ENCODE measurements at places on chromosomes 16 and 17.
A peak's percentile ranks its signal among the peaks of the same experiment; 100 is the strongest.

GRCh38 chr17:67800495-67800928 lies 24.8 kb upstream of the BPTF start:
- peak; percentile 4 for DNase-seq

DNA sequence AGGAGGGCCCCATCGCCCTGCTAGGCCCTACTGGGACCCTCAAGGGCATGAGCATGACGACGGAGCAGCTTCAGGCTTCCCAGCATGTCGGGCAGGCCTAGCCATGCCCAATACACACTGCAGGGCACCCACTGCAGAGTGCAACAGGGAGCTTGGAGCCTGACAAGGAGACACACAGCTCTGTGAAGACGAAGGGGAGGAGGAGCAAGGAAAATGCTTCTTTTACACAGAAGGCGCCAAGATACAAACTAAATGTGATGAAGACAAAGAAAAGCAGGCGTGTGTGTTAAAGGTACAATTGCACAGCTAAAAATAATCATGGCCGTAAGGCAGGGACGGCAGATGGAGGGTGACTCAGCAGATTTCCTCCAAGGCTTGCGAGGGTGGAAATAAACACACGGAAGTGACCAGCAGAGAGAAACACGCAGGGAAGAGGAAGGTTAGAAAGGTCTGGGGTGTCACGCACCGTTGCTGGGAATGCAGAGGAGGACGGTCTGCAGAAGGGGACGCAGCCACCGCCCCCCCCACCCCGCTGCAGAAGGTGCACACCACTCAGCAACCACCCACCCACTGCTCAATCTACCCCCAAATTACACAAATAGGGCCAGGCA lies 108.5 kb downstream of the ZNF778 start:
- DNase-seq: no peak

DNA sequence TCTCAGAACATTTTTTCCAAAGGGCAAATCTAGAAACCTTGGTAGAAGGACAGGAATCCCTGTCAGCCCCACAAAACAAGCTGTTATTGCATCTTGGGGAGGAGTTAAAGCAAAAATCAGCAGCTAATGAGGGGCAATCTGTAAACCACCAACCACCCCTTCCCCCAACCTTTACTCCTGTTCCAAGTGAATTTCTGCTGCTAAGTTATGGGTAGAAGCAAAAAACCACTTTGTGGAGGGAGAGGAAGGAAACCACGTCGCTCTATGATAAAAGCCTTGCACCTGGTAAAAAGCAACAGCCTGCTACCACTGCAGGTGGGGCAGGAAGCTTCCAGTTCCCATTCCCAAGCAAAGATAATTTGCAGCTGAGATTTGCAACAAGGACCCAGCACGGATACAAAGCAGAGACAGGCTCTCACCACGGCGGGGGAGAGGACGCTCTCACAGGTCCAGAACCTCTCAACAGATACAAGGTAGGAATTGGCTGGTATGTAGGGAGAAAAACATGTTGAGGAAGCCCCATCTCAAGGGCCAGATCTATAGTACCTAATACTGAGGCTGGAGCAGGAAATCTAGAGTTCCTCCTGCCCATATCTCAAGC lies 10.7 kb downstream of the ABCA8 start:
- DNase-seq: no peak

GRCh38 chr16:11611871-11612664 lies 25.3 kb upstream of the LITAF start:
- DNase-seq: no peak

- no peak for DNase-seq
Observed at GRCh38 chr16:66023481-66023880, 343.0 kb upstream of the CDH5 start.

DNA sequence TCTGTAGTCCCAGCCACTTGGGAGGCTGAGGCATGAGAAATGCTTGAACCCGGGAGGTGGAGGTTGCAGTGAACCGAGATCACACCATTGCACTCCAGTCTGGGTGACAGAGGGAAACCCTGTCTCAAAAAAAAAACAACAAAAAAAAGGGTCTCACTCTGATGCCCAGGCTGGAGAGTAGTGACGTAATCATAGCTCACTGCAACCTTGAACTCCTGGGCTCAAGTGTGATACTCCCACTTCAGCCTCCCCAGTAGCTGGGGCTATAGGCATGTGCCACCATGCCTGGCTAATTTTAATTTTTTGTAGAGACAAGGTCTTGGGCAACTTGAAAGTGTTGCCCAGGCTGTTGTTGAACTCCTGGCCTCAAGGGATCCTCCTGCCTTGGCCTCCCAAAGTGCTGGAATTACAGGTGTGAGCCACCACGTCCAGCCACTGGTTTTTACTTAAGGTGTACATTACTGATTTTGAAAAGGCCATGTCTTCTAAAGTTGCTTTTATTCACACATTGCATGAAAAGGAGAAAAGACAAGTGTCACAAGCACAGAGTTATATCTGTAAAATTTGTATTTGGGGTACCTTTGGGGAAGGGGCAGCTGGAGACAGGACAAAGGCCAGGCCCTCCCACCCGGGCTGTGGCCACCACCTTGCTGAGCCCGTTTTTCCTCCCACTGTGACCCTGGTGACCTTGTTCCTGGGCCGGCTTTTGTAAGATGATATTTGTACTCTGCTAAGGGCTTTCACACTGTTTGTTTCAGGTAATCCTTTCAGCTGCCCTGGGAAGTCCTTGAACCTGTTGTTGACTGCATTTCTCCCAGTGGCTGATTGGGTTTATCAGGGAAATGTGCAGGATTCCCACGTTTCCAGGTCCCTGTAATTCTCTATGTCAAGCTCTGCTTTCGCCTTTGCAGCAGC lies 11.5 kb downstream of the GPT2 start:
- DNase-seq: no peak

DNA sequence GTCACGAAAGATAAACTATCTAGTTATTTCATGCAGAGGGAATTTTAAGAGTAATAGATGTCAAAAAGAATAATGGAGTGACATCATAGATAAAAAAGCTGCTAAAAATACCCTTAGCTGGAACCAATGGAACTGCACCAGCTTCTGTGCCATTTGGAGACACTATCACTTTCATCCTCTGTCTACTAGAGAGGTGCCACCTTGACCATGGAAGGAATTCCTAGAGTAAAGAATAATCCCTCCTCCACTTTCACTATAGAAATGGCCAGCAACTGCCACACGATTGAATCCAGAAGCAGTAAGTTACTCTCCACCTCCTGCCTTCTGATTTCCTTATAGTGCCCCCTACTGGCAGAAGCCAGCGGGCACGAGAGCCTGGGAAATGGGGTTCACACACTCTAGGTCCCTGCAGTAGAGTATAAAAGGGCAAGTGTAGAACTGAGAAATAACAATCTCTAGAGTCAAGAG lies 2.8 kb upstream of the ALDH3A2 start:
- no peak for DNase-seq

GRCh38 chr17:82966415-82966814 lies 113.0 kb upstream of the METRNL start:
- no peak for DNase-seq

- no peak for DNase-seq
Observed at GRCh38 chr17:57506774-57507127, 238.3 kb downstream of the CCDC182 start.

- DNase-seq: no peak
Observed at GRCh38 chr16:55542459-55543082, 23.9 kb upstream of the CAPNS2 start.

DNA sequence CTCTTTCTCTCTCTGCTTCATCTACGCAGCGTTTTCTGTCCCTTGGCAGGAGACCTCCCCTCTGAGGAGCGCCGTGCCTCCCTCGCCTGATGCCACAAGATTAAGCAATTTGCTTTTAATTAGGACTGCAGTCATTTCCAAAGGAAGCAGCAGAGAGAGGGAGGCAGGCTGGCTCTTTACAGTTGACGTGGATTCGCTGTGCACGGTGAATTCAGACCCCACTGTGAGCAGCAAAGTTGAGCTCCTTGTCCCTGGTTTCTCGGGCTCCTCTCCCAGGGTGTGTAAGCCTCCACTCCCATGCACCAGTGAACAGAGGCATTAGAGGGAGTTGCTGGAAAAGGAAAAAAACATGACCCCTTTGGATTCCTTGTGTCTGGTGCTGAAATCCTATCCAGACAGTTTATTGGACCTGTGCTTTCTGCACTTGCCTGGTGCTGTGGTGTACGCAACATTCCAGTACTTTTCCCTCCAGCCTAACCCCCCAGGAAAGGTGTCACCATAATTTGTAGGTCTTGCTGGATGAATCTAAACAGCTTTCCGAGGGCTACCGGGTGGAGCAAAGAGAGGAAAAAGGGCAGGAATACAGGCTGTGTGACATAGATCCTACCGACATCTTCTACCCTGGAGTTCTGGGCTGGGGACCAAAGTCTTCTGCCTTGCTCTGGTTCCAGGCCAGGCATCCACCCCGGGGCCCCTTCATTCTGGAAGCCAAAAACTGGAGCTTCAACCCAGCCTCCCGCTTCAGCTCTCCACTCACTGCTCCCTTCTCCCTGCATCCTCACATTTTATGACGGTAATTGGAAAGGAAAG lies 171.0 kb downstream of the MAF start:
- no peak for DNase-seq

Measured in stimulated activated CD4-positive, alpha-beta T cell treated with anti-CD3 and anti-CD28 coated beads, Interleukin-15, amount 100 ng/mL, for 1 hour (primary cell).